ENCODE measurements at places on chromosomes 16 and 17.

GRCh38 chr17:68097161-68097805, 61.7 kb downstream of the KPNA2 start:
- no peak for DNase-seq

GRCh38 chr16:76207270-76207669, 69.9 kb upstream of the CNTNAP4 start:
- DNase-seq, result no peak

DNA sequence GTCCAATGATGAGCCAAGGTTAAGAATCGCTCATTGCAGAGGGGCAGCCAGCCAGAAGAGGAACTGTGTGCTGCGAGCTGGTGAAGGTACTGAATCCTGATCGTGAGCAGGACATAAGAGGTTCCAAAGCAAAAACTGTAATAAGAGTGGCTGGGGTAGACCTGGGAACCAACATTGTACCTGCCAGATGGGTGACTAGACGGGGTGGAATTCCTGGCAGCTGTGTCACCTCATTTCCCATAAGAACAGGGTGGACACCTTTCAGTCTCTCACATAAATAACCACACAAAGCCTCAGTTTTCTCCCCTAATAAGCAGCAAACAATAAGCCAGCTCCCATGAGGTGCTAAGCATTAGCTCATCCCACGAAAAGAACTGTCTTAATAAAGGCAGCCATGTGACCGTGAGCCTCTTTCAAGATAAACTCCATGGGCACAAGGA, 290.3 kb downstream of the SOX9 start:
- DNase-seq, result no peak

DNA sequence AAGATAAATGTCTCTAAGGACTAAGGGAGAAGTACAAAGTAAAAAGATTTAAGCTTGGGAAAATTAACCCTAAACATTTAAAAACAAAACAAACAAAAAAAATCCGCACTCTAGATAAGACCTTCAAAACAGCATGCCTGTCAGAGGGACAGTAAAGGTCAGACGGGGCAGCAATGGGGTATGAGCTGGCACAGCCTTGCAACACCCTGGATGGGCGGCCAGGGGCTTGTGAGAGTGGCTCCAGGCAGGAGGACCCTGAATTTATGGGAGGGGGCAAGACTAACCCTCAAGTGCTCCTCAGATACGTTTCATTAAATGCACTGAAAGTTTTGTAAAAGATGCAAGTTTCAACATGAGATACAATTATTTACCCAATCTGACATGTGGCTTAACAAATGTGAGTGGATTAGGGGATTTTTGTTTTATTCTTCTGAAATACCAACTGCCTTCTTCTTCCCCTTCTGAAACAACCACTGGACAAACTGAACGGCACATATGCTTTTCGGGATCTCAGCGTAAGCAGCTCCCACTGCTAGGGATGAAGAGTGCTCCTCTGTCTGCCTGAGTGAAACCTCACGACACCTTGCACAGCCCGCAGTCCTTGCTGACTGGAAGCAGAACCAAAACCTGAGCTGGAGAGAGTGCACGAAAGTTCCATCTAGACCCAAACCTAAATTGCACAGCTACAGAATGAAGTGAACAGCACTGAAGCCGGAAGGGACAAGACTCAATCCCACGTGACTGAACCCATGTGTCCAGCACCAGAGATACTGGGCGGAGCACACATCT, 128.4 kb downstream of the ANKRD11 start:
- DNase-seq, result no peak

- DNase-seq, result no peak
Observed at GRCh38 chr17:64022611-64023063, 2.2 kb upstream of the ICAM2 start.

- DNase-seq, result no peak
Observed at GRCh38 chr16:349211-349610, 3.3 kb downstream of the AXIN1 start.

DNA sequence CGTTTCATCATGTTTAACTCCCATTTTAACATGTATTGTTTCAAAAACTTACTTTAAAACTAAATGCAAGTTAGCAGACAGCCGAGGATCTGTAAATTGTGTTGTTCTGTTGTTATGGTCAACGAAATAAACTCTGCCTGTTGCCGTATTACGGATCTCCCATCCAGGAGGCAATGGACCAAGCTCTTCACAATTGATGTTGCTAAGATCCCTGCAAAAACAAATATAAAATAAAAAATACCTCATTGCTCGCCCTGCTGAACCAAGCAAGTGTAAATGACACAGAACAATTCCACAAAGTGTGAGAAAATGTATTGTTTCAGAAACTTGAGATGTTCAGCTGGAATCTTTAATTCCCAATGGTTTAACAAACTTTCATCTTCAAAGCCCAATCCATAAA, 65.0 kb downstream of the CEP95 start:
- no peak for DNase-seq

DNA sequence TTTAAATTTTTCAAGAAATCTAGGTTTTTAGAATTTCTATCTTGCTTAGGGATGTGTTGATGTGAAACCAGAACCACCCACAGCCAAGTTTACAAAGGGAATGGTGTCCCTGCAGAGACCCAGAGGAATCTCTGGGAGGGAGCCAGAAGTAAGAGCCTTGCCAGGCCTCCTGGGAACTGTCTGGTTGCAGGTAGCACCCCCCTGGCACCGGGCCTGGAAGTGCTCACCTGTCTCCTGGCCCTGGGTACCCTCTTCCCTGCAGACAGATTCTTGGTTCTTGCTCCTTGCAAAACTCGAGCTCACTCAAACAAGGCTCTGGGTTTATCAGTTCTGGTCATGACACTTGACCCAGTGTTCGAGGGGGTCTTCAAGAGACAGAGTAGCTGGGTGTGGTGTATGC, 24.6 kb upstream of the ZFP90 start:
- DNase-seq, result no peak

- no peak for DNase-seq
Observed at GRCh38 chr17:21194703-21195102, 19.3 kb downstream of the TMEM11 start.

GRCh38 chr16:68379472-68380347, 68.6 kb downstream of the SMPD3 start:
- DNase-seq, result no peak

DNA sequence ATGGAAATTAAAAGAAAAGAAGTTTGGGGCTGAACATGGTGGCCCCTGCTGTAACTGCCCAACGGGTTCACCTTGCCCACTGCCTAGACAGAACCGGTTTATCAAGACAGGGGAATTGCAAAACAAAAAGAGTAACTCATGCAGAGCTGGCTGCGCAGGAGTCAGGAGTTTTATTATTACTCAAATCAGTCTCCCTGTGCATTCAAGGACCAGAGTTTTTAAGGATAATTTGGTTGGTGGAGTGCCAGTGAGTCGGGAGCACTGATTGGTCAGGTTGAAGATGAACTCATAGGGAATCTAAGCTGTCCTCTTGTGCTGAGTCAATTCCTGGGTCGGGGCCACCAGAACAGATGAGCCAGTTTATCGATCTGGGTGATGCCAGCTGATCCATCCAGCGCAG, 4.4 kb upstream of the SCPEP1 start:
- no peak for DNase-seq

DNA sequence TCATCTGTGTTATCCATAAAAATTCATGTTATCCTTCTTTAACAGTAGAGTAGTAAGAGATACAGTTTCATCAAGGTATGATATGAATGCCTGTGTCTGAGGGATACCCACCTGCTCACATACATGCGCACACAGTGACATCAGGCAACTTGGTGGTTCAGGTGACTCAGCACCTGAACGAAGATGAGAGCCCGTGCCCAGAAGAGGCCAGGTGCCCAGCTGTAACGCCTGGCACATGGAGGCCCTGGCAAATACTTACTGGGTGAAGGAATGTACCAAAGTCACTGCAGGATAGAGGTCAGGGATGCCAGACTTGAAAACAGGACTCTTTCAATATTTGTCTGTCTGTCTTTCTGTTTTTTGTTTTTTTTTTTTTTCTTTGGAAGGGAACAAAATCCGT, 72.6 kb upstream of the LGALS9 start:
- DNase-seq, result no peak

DNA sequence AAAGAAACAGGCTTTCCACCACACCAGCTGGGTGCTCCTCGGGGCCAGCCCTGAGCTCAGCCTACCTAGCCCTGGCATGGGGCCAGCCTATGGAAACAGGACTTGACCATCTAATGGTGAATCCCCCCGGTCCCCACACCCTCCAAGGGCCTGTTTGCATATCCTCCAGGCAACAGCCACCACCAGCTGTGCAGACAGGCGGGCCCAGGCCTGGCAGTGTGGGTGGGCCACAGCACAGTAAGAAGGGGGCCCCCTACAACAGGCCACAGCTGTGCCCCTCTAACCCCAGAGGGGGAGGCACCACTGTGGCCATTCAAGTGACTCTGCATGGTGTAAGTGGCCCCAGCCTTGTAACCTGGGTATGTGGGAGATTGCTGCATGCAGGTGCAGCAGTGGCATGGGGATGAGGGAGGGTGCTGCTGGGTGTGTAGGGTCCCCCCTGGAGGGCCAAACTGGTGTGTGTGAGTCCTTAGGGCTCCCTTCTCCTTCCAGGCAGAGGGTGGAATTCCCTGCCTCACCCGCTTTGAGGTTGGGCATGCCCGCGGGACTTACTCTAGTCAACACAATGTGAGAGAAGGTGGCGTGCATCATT, 148.2 kb downstream of the C16orf78 start:
- no peak for DNase-seq

DNA sequence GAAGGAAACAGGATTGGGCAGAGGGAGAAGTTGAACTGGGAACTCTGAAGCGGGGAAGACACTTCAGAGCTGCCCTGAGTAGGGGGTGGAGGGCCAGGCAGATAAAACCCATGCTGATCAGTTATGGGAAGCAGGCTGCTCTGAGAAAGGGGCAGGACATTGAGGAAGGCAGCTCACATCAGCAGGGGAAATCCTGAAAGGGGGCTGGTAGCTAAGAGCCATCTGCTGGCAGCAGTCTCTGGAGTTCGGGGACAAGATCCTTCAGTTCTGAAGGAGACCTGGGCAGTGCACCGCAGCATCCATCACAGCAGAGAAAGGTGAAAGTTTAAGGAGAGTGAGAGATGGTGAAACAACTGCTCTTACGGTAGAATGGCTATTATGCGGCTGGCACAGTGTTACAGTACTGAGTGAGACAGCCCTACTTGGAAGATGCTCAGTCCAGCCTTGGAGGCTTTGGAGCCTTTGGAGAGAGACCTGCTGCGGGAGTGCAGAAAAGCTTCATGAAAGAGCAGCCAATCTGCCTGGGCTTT, 5.4 kb upstream of the KIF18B start:
- no peak for DNase-seq

- no peak for DNase-seq
Observed at GRCh38 chr16:20822521-20823325, 16.4 kb downstream of the REXO5 start.

DNA sequence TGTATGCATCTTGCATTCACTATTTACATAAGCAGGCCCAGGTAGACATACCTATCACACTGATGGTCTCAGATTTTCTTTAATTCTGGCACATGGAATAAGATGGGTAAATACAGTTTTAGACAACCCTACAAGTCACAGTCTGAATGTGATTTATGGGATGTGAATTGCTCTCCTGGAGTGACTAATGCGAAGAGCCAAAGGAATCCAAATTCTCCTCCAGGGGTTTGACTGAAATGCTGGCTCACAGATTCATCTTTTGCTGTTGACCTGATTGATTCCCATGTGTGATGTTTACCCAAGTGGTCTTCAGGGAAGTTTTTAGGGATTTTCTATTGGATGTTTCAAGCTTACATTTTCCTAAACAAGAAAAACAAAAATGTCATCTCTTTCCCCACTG, 277.9 kb upstream of the MON1B start:
- DNase-seq, result no peak

All from stimulated activated CD4-positive, alpha-beta T cell treated with anti-CD3 and anti-CD28 coated beads, TNF-alpha, amount 100 ng/mL, for 24 hours (primary cell).